ENCODE measurements at places on chromosomes 2 and 18. TPM values are rescaled to one million over a fixed set of nuclear protein-coding genes. Genes with fewer than 3 reads are reported as not detected.
A peak's percentile ranks its signal among the peaks of the same experiment; 100 is the strongest.

Gene ZC3H15
- total RNA-seq: 79.0 TPM

Gene CYP27A1
- not detected for total RNA-seq

Gene CHST9
- 0.23 TPM for total RNA-seq

Gene FKBP1B
- 0.58 TPM for total RNA-seq

Gene ZNF521
- total RNA-seq: 6.8 TPM

Gene BMP10
- total RNA-seq: not detected

Gene EMILIN2
- total RNA-seq: 3.8 TPM

Gene UGT1A8
- not detected for total RNA-seq

Gene GKN2
- total RNA-seq: not detected

Gene POLR1A
- 18.9 TPM for total RNA-seq

Gene LHCGR
- total RNA-seq: not detected

Gene IL1RL1
- total RNA-seq: not detected

GRCh38 chr2:193011870-193012269 is 817.1 kb upstream of the TMEFF2 start:
- DNase-seq: no peak

DNA sequence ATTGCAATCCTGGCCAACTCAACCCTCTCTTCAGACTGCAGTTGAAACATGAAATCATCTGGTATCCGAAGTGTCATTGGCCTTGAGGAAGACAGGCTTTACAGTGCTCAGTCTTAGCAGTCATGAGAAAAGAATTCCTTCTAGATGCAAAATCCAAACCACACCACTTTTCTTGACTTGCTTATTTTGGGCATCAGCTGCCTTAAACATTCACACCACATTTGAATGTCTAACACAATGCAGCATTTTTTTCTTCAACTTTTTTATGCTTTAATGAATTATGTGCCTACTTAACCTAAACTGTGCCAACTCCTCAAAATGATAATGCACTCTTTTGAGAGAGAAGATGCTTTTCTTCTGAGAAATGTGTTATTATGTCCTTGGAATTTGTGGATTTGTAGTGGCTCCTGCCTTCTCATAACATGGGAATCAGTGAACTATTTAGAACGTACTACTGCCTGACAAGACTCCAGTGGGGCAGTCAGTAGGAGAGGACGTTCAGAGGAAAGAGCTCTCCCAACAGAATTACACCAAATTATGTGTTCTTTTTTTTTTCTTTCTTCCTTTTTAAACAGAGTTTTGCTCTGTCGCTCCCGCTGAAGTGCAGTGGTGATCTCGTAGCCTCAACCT is 3.2 kb upstream of the FAM98A start:
- DNase-seq: no peak

DNA sequence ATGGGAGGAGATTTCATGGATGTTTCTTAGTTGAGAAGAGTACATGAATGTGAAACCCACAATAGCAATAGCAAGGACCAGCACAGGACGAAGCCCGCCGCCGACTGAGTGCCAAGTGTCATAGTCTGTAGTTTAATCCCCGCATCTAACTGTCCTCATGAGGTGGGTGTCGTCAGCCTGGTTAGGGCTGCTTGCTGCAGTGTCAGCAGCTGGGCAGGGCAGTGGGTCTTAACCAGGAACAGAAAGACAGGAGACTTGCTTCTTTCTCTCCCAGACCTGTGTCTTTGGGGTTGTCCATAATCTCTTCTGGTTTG is 146.6 kb downstream of the VAPA start:
- DNase-seq: no peak

- no peak for DNase-seq
Measured at GRCh38 chr2:69709290-69709689, 32.6 kb upstream of the ANXA4 start.

DNA sequence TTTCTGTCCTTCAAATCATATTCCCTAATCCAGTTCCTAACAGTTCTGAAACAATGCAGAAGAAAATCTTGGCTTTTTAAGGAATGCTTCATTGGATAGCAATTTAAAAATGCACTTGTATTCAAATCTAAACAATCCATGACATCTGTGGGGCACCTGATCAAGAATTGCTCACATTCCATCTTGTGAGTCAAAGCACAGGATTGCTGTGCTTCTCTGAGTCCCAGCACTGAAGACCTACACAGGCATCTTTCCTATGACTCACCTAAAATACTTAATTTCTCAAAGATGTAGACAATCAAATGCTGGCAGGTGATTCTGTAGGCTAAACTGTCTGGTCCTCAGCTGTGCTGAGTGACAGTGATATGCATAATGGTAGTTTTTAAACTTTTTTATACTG is 10.1 kb upstream of the ATP8B1 start:
- DNase-seq: no peak

GRCh38 chr2:239198221-239198620 is 202.6 kb downstream of the HDAC4 start:
- DNase-seq: no peak

GRCh38 chr2:134282629-134283400 is 28.9 kb downstream of the MGAT5 start:
- DNase-seq: no peak

DNA sequence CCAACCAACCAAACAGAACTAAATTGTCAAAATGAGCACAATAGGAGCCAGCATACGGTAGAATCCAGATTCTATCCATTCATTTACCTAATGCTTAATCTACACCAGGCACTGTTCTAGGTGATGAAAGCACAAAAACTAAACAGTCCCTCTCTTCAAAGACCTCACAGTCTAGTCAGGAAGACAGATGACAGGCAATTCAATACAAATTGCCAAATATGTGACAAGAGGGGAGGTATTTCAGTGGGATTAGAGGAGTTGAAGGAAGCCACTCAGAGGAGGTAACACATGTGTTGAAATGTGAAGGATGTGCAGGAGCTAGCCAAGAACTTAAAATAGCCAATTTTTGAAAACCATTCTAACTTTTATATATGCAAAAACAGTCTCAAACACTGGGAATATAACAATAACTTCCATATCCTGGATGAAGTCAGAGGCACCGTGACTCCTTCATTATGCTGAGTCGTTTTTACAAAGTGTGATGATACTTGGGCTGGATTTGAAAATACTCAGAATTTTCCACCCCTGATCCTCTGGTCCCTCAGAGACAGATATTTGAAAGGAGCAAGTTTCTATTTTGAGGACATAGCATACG is 204.9 kb downstream of the PID1 start:
- DNase-seq: no peak

DNA sequence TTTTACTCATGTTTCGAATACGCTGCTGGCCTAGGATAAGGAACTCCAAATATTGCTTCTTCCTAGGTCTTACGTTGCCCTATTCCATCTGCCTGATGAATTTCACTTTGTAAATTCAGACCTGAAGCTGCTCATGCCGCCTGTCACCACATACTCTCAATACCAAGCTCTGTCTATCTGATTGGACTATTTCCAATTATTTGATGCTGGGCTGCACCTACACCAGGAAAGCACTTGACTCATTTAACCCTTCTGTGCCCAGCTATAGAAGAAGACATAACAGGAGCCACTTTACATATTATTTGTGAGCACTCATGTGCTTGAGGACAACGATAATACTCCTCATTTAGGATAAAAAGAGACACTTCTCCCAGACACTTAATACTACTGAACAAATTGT is 1293.9 kb upstream of the LRRTM1 start:
- DNase-seq: no peak

DNA sequence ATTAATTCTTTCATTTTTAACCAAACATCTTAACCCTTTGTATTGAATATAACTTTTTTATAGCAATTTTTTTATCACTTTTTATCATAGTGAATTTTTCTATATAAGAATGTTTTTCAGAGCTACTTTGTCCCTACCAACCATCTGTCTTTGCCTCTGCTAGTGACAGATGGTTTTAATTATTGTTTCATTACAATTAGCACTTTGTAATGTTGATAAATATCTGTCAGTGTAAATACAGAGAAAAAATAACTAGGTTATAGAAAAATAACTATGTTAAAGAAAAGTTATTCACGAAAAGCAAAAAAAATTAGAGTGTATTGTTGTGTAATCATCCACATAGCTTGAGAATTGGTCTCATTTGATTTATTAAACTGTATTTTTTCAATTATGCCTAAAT is 91.0 kb upstream of the CDH19 start:
- no peak for DNase-seq

DNA sequence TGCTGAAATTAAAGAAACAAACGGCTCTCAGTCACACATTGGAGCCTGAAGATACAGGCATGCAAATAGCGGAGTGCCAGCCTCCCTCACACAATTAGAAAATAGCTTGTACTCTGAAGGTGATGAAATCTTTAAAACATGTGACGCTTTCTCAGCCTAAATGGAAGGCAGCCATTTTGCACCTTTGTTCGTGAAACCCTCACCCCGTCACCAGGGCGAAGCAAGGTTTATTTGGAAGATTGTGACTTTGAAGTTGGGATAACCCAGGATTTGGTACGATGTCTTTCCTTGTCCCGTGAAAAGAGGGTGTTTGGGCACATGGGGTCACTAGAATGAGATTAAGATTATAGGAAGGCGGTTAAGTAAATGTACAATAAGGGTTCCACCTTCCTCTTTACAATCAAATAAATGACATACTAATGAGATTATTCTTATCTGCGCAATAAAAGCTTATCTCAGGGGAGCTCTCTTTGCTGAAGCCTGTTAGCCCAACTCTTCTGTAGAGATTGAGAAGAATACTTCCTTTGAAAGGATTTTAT is 4.2 kb downstream of the SH3BP4 start:
- DNase-seq: no peak

DNA sequence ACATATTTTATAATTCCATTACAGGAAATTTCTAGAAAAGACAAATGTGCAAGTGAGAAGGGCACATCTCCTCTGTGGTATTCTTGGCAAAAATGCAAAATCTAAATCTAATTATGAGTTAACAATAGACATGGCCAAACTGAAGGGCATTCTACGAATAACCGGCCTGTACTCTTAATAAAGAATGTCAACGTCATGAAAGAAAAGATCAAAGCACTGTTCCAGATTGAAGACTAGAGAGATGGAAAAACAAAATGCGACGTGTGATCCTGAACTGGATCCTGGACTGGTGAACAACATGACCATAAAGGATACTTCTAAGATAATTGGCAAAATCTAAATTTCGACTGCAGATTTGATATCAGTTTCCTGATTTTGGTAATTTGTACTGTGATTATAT is 3.0 kb downstream of the CDKL4 start:
- DNase-seq: no peak

DNA sequence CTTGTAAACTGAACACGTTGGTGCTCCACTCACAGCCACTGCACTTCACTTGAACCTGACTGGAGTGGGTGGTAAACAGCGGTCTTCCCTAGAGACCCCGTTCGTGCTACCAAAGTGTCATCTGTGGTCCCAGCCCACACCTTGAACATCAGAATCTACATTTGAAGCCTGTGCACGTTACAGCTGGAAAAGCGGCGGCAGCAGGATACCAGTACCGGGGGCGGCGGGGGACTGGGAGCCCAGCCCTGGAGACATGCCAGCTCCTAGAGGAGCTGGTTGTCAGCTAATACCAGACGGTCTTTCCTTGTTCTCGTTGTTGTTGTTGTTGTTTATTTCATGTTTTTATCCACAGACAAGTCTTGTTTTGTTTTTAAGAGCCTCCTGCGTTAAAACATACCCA is 156.7 kb downstream of the WDSUB1 start:
- DNase-seq: no peak

GRCh38 chr2:71452565-71452964 is 796 bp upstream of the DYSF start:
- DNase-seq: peak; percentile 31

GRCh38 chr2:240220371-240220770 is 79.9 kb upstream of the OTOS start:
- DNase-seq: peak; percentile 53

GRCh38 chr2:205527801-205528200 is 154.5 kb upstream of the NRP2 start:
- DNase-seq: no peak

GRCh38 chr2:239444626-239445577 is 44.1 kb upstream of the HDAC4 start:
- no peak for DNase-seq

- no peak for DNase-seq
Measured at GRCh38 chr18:69599377-69599776, 198.7 kb downstream of the DOK6 start.

DNA sequence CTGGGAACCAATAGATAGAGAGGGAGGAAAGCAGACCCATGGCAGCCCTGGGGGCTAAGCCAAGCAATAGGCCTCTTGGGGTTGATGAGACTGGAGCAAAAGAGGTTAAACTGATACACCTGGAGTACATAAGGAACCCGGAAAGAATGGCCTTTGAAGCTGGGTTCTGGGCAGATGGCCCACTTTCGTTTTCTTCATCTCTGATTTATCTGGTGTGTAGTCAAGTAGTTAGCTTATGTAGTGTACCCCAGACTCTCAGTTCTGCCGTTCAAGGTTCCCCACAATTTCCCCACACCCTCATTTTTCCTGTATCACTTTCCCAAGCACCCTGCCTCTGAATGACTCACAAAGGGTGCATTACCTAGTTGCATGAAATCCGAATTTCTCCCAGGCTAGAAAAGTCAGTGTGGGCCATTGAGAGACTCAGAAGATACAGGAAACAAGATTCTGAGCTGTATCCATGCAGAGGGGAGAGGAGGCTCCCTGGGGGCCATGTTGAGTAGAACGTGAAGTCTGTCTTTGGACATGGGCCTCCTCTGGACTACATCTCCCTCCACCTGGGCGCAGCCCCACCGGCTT is 235.0 kb downstream of the LOXHD1 start:
- no peak for DNase-seq

- no peak for DNase-seq
Measured at GRCh38 chr2:201730651-201731285, 32.3 kb upstream of the MPP4 start.

DNA sequence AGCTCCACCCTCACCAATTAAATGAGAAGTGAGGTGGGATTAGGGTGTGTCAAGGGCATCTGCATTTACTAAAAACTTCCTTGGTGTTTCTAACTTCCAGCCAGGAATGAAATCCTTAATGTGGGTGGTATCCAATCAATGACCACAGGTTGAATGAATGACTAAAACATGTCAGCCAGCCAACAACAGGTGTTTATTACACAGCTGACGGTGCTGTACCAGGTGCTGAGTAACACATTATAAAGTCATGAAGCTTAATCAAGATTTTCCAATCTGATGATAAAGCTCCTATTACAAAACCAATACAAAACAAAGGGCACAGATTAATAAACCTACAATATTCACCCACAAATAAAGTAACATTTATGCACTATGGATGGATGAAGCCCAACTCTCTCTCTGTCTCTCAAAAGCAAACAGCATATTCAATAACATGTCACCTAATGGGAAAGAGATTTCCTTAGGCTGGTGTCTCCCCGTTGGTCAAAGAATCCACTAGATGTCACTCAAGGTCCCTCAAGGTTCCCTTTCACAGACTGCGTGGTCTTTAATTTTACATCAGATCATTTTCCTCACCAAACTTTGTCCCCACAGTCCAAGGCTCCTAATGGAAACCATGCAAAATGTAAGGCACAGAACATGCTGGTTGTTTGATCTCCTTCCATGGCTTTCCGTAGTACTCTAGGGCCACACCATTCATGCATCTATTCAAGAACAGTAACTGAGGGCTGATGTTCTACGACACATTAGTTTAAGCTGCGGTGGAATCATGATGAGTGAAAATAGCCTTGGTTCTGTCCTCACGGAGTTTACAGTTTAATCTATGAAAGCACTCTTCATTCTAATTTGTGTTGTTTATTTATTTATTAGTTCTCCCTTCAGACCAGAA is 6.4 kb upstream of the PTPN4 start:
- peak; percentile 42 for DNase-seq

GRCh38 chr18:45780568-45780967 is 44.9 kb upstream of the SIGLEC15 start:
- DNase-seq: peak; percentile 76

Data from H4 (cell line).